ENCODE measurements at places on chromosomes 5 and 9.

DNA sequence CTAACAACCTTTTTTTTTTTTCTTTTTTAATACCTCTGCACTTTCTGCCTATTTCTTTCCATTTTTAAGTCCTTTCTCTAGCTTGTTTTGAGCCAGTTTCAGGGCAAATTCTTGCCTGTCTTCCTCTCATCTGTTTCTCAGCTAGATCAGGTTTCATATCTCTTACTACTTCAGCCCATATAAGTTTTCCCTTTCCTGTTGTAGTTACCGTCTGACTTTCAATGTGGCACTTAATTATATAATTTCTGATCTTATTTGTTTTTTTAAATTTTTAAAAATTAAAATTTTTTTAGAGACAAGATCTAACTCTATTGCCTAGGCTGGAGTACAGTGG is 104.7 kb upstream of the ELL2 start:
- no peak for DNase-seq

GRCh38 chr9:103798620-103799019 is 295.5 kb upstream of the SMC2 start:
- DNase-seq: peak; percentile 21

DNA sequence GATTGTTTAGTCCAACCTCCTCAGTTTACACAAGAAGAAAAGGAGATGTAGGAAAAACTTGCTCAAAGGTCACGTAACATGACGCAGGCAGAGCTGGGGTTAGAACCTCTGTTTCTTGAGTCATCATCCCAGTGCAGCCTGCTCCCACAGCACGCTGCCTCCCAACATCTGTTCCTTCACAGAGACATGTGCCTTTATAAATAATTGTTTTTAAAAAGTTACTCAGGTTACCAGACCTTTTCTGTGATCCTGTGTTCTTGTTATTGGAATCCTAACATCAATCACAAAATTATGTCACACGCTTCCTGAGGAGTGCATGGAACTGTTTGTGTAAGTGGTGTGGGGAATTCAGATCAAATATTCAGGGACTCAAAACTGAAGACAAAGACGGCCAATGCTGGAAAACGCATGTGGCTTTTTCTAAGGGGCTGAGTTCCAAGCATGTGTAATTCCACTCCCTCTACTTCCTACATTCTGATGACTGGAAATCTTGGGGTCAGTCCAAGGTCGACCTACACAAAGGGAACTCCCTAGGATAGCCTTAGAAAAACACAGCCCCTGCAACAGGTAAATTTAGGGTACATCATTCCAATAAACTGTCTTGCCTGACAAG is 184.3 kb downstream of the TSSK1B start:
- DNase-seq: no peak

GRCh38 chr5:137932800-137933199 is 43.5 kb downstream of the PKD2L2 start:
- no peak for DNase-seq

GRCh38 chr5:166602271-166602670 is 1689.2 kb upstream of the WWC1 start:
- no peak for DNase-seq

DNA sequence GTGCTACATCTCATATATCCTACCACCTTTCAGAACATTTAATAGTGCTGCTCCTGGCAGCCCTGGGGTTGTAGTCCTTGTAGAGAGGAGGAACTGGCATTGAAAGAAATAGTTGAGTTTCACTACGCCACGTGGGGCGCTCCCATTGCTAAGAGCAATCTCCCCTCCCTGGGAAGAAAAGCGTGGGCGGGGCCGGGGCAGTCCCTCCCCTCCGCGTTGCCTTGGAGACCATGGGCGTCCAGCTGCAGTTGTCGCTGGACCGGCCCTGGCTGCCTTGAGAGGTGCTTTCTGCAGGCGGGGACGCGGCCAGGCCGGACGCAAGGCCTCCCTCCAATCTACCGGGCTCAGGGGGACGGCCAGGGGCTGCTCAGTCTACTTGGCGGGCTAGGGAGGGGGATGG is 368 bp upstream of the CCDC180 start:
- no peak for DNase-seq

- no peak for DNase-seq
These were observed 15.6 kb upstream of the EPB41L4B start for GRCh38 chr9:109336409-109336808.

GRCh38 chr5:32276173-32276853 is 36.4 kb downstream of the MTMR12 start:
- no peak for DNase-seq

GRCh38 chr5:58135571-58136335 is 324.1 kb downstream of the PLK2 start:
- no peak for DNase-seq

DNA sequence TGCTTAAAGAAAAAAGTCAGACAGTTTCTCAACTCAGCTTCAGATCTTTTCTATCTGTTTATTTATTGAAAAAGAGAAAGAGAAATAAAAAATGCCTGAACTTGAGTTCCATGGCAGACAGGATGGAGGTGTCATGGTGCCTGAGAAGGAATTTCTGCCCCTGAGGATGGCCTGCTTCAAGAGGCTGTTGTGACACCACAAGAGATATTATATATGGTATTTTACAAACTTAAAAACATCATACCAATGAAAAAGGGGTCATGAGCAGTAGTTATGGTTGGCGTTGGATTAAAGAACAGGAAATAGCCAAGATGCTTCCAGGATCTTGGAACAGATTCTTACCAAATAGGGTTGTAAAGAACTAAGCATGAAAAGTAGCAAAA is 344.6 kb downstream of the GLIS3 start:
- no peak for DNase-seq

GRCh38 chr9:110008663-110009062 is 199.3 kb downstream of the C9orf152 start:
- no peak for DNase-seq

- no peak for DNase-seq
These were observed 361.5 kb upstream of the CDH10 start for GRCh38 chr5:25006237-25006636.

GRCh38 chr5:167001246-167001645 is 1290.2 kb upstream of the WWC1 start:
- DNase-seq: no peak

GRCh38 chr5:100794218-100794617 is 108.9 kb downstream of the ST8SIA4 start:
- DNase-seq: no peak

DNA sequence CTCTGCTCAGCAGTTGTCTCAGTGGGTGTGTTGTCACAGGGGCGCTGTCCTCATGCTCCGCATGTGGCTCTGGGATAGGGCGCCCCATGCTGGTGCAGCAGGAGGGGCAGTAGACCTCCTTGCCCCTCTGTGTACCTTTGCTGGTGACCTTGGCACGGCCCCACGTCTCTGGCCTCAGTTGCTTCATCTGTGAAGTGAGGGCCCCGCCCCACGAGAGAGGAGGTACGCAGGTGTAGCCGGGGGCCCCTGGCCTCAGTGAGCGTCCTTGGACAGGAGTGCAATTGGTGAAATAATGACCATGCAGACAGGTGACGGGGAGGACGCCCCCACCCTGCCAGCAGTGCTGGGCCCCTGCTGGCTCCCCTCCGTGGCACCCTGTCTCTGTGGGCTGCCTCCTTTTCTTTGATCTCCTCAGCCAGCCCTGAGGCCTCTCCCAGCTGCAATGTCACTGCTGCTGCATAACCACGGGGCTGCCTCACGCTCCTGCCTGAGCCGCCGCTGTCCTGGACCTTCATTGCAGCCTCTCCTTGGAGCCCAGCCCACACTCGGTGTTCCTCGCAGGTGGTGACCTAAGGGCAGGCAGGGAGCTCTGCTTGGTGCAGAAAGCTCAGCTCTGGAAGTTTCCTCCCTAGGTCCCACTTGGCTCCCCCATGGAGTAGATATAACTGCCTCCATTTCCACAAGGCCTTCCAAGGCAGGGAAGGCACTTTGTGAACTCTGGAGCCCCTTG is 57.3 kb downstream of the PHF2 start:
- no peak for DNase-seq

DNA sequence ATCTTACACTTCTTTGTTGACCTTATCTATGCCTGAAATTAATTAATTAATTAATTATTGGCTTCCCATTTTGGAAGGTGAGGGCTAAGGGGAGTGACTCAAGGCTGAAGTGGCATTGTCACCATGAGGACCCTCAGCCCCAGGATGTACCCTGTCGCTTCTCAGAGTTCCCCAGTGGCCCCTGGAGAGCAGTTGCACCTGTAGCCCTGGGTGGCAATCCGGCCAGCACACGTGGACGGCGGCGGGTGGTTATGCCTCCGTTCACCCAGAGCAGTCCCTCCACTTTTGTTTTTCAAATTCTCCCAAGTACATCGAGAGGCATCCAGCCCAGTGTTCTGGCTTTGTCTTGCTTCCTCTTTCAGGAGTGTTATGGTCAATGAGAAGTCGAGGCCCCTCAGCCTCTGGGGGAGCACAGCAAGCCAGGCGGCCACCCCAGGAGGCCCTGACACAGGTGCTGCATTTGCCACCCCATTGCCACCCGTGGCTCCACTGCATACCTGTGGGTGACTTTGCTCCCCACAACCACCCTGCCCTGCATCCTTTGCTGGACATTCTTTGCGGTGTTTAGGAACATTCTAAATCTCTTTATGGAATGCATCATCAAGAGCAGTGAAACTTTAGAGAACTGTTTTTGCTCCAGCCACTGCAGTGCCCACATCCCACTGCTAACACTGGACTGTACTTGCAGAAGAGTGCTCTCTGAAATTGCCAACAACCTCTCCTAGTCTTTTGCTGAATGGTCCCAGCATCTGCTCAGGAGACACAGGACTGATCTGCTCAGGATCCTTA is 11.5 kb upstream of the IRX2 start:
- no peak for DNase-seq

GRCh38 chr9:124266826-124267201 is 9.1 kb downstream of the NEK6 start:
- peak; percentile 49 for DNase-seq

DNA sequence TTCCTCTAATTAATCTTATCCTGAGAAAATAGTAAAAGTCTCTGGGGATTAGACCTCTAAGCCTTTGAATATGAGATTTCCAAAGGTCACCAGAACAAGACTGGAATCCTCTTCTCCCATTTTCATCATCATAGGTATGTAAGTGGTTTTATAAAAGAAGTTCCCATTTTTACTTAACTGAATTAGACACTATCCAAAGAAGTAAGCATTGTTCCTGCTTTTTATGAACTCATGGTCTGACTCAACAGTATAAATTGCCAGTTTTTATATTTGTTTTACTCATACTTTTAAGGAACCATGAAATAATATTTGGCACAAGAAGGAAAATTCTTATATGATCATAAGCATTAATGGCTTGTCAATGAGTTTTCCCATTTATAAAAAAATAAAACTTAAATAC is 167.1 kb upstream of the ADRA1B start:
- DNase-seq: no peak

DNA sequence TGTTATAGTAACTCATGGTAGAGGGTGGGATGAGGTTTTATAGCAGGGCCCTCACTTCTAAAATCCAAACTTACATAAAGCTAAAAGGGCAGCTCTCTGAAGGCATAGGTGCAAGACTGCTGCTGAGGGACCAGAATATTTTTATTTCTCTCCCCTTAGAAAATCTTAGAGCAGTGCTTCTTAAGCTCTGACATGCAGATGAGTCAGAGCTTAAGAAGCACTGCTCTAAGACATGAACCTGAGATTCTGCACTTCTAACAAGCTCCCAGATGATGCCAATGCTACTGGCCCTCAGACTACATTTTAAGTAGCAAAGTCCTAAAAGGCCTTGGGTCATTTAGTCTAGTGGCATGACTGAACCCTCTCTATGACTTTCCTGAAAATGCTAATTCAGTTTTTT is 97.6 kb upstream of the SPRY4 start:
- DNase-seq: peak; percentile 60

GRCh38 chr5:179304871-179305270 is 40.4 kb downstream of the ADAMTS2 start:
- DNase-seq: no peak

DNA sequence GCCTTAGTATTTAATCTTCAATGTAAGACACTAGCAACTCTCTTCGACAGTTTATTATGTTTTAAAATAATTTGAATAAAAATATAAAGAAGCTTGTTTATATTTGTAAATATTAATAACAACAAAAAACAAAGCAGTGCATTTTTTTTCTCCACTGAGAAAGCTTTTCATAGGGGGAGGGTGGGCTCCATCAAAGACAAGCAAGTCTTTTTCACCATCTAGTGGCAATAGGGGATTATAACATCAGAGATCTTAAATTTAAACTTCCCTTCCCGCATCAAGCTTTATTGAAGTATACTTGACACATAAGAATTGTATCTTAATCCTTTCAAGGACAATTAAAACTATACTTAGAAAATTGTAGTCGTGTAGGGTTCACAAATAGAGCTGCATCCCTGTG is 9.3 kb upstream of the OR13F1 start:
- no peak for DNase-seq

DNA sequence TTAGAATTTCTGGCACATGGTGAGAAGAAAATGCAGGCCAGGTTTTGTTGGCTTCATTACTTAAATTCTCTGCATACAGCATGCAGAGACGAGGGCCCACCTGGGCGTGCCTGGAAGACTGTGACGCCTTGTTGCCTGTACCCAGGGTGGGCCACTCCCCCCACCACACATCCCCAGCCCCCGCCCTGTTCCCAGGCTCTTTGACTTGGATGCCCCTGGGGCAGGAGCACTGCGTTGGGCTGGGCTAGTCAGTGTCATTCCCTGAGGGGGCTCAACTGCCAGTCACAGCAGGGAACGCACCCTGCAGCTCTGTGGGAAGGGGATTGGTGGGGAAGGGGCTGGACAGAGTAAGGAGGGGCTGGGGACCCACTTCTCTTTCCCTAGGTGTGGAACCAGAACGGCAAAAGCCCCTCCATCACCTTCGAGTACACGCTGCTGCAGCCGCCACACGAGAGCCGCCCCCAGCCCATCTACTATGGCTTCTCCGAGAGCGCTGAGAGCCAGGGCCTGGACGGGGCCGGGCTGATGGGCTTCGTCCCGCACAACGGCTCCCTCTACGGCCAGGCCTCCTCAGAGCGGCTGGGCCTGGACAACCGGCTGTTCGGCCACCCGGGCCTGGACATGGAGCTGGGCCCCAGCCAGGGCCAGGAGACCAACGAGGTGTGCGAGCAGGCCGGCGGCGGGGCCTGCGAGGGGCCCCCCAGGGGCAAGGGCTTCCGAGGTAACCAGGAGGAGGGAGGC is 19.6 kb downstream of the ADAMTSL2 start:
- no peak for DNase-seq

GRCh38 chr9:114735704-114736103 is 53.7 kb upstream of the TEX48 start:
- DNase-seq: no peak
